Activated naive CD4-positive, alpha-beta T cell (primary cell): ENCODE measurements at places on chromosomes 3 and 15.
A peak's percentile ranks its signal among the peaks of the same experiment; 100 is the strongest.

GRCh38 chr3:13322324-13322723, 97.8 kb downstream of the NUP210 start:
- no peak for DNase-seq

GRCh38 chr15:74580538-74581350, 34.9 kb upstream of the CLK3 start:
- no peak for DNase-seq

GRCh38 chr15:21268436-21268940, 171.8 kb downstream of the POTEB3 start:
- no peak for DNase-seq

DNA sequence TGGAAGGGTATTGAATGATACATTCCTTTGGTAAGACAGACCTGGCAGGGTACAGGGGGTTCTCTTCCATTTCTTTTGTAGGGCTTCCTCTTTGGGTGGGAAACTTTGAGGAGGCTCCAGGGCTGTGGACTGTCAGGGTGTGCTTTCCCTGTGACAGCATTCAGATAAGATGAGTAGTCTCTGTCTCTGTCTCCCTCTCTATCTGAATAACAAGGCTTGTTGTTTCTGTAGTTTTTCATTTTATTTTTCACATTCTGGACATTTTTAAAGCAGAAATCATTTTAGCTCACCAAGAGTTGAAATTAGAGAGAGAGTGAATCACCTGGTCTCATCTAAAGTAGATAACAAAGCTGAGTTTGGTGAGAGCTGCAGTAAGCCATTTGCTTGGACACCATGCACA, 100.8 kb upstream of the TPM1 start:
- DNase-seq = no peak

- no peak for DNase-seq
Observed at GRCh38 chr3:188431553-188431952, 277.6 kb downstream of the LPP start.

GRCh38 chr15:24269166-24269571, 406.4 kb upstream of the NPAP1 start:
- DNase-seq = no peak

- no peak for DNase-seq
Observed at GRCh38 chr3:123791898-123792297, 92.2 kb downstream of the MYLK start.

GRCh38 chr3:126078866-126079265, 5.1 kb downstream of the SLC41A3 start:
- no peak for DNase-seq

GRCh38 chr3:7607676-7608075, 746.8 kb downstream of the GRM7 start:
- DNase-seq = no peak

GRCh38 chr3:4749567-4750002, 229.7 kb upstream of the BHLHE40 start:
- DNase-seq = no peak

- DNase-seq = no peak
Observed at GRCh38 chr3:134018850-134019249, 10.9 kb downstream of the SLCO2A1 start.

DNA sequence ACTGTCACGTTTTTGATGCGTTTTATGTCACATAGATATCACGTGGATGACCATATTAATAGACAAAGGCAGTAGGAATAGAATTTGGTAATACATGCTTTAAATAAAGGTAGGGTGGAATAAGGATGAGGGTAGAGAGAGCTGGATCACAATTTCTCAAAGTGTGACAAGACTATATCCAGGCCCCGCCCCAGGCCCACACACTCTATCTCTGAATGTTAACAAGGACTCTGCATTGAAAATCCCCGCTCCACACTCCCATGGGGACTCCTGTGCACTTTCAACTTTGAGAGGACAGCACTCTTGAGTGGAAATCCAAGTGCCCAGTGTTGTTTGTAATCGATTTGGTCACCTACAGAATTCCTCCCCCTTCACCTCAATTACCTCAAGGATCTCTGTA, 31.4 kb downstream of the ETV5 start:
- DNase-seq = no peak

- no peak for DNase-seq
Observed at GRCh38 chr3:33231756-33232465, 13.3 kb upstream of the SUSD5 start.

GRCh38 chr3:63705092-63705645, 52.7 kb downstream of the SNTN start:
- DNase-seq = no peak

DNA sequence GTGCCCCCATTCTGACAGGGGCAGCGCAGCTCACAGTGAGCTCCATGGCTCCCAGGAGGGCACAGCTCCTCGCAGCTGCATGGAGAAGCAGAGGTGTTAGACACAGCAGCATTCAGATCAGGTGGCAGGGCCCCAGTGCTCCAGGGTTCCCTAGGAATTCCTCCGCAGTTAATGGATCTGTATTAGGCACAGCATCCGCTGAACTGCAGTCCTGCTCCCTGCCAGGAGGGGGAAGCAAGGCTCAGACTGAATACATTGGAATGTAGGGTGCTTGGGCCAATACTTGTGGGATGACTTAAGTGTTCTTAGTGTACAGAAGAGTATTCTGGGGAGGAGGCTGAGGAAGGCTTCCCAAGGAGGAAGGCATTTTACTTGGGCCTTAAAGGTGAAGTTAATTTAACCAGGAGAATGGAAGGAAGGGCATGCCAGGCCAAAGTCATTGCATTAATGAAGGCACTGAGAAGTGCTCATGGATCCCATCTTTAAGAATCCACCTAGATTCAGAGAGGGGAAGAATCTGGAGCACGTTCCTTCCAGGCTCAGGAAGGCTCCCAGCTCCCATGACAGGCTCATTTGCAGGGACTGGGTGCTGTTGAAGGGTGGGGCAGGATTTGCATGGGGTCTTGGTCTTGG, 111.6 kb downstream of the RAB11A start:
- DNase-seq = no peak

- no peak for DNase-seq
Observed at GRCh38 chr15:47516558-47516957, 200.7 kb upstream of the SEMA6D start.

- DNase-seq = no peak
Observed at GRCh38 chr3:146540236-146540635, 4.2 kb downstream of the PLSCR1 start.

DNA sequence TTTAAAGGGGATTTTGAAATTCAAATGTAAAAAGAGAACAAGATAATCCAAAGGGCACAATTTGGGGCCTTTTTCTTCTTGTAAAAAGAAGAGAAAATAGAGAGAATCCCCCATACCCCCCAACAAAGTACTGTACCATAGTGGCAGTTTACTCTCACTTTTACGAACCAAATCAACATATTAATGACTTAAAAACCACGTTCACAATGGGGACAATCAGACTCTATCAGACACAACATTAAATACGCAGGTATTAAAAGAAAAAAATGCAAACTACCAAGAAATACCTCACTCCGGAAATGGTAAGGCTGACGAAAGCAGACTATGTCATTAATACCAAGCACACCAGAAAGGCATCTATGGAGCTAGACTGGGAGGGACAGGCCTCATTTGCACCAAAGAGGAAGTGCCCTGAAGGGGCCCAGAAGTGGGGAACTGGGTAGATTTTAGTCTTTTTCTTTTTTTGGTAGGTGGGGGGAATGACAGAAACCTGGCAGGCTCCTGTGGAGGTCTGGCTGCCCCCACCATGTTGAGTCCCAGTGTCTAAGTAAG, 134.3 kb downstream of the TIGIT start:
- DNase-seq = no peak

DNA sequence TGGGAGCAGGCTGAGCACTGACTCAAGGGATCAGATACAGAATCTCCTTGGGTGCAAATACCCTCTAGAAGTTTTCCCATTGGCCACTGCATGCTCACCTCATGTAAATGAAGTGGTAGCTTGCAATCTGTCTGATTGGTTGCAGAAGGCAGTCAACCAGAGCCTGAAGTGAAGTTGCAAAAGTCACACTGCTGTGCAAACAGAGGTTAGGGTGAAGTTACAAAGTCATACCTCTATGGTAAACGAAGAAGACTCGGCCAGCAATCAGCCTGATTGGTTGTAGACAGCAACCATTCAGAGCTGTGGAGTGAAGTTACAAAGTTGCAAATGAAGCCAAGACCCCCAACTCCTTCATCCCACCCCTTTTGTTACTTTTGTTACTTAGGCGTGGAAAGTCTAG, 27.1 kb downstream of the STARD9 start:
- DNase-seq = no peak

- DNase-seq = no peak
Observed at GRCh38 chr15:88243895-88244787, 12.4 kb downstream of the NTRK3 start.

- DNase-seq = peak; percentile 27
Observed at GRCh38 chr15:38651328-38652038, 86.9 kb upstream of the RASGRP1 start.

GRCh38 chr3:5136919-5137429, 14.9 kb downstream of the ARL8B start:
- no peak for DNase-seq

DNA sequence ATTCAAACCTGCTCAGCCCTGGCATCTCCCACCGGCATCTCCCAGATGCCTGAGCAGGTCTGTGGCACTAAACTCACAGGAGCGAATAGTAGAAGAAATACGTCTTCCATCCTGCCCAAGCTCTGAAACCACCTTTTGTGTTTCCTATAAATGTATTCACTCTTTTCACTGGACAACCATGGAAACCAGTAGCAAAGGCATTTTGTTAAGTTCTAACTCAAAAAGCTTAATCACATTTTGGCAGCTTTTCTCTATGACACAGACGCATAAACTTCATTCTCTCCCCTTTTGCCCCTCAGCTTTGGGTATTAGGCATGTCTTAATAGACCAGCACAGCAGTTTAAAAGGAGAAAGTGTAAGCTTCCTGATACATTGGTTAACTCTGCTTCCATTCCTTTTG, 24.5 kb upstream of the ARNT2 start:
- DNase-seq = no peak

- DNase-seq = no peak
Observed at GRCh38 chr15:73026511-73027054, 25.7 kb upstream of the NEO1 start.

GRCh38 chr3:150391161-150391560, 16.9 kb upstream of the TSC22D2 start:
- DNase-seq = no peak

GRCh38 chr3:108096532-108097321, 5.9 kb upstream of the CD47 start:
- DNase-seq = no peak

GRCh38 chr3:197540961-197541377, 14.8 kb downstream of the BDH1 start:
- no peak for DNase-seq
